Stimulated activated CD8-positive, alpha-beta memory T cell treated with anti-CD3 and anti-CD28 coated beads, Interleukin-7, amount 100 ng/mL, for 1 hour (primary cell): ENCODE measurements at places on chromosomes 7 and 10.

DNA sequence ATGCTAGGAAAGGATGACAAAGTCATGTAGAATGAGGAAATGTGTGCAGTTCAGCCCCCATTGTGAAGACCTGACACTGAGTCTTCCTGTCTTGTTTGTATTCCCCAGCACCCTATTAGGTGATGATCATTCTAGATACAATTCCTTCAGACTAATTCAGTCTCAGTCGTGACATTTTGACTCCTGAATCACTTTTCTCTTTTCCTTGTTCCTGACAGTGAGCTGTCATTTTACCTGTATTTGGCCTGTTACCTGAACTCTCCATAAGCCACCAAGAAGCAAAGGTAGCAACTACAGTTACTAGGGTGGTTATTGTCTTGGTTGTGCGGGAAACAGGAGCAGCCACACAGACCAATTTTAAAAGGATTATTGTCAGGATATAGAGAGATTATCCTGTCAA, 111.4 kb upstream of the TAC1 start:
- no peak for DNase-seq

DNA sequence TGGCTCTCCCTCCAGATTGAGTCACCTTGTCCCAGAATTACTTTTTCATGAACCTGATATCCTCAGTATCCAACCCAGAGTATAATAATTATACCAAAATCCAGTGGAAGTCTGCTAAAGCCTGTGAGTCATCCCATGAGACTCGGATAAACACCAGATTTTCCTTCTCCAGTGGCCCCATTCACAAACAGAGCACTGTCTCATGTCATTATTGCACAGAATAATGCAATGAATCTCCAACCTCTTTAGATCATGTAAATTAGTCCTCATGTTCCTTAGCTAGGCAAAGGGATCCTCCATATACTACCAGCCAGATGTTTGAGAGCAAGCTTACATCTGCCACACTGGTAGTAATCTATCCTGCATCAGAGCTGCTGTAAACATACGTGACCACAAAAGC, 89.0 kb downstream of the AMPH start:
- DNase-seq, result no peak

DNA sequence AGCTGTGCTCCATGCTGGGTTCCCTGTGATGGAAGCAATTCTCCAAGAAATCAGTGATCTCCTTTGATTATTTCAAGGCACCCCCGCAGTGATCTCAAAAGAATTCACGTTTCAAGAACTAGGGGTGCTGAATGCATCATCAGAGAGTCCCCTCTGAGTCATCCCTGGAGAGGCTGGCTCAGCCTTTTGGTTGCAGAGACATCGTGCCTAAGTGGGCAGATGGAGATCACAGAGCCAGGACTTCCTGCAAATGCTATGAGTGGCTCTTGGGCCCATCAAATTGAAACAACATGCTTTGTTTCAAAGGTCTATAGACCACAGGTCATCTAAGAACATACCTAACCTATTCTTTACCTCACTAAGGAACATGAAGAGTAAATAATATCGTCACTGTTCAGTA, 41.5 kb upstream of the PLEKHA1 start:
- DNase-seq, result no peak

DNA sequence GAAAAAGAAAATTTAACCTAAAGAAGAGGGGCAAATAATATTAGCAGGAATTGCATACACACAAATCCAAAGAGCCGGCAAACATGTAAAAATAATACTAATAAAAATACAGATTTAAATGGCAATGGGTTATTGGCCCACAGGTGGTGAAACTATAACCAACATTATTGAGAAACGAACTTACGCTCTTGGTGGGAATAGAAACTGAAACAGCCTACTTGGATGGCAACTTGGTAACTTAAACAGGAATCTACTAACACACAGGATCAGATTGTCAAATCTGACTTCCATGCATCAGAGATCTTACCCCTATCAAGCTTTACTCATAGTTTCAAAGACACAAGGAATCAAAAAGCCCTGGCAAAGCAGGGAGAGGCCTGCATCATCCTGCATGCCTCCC, 66.5 kb downstream of the ANLN start:
- no peak for DNase-seq

DNA sequence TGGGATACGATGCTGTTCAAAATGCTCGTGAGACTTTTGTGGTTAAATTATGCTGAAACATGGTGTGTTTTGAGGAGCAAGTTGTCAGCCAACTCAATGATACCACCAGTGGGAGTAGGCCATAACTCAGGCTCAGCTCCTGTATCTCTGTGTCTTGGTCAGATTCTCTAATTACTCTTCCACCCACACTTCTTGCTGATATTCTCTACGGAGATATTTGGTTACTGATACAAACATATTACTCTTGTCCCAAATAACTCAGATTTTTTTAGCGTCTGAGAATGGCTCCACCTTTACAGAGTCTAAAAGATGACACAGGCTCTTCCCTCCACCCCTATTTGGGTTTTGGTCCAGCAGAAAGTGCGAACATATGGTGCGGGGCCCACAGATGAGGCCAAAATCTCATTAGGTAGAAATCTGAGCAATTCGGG, 168.9 kb downstream of the PKD1L1 start:
- no peak for DNase-seq

DNA sequence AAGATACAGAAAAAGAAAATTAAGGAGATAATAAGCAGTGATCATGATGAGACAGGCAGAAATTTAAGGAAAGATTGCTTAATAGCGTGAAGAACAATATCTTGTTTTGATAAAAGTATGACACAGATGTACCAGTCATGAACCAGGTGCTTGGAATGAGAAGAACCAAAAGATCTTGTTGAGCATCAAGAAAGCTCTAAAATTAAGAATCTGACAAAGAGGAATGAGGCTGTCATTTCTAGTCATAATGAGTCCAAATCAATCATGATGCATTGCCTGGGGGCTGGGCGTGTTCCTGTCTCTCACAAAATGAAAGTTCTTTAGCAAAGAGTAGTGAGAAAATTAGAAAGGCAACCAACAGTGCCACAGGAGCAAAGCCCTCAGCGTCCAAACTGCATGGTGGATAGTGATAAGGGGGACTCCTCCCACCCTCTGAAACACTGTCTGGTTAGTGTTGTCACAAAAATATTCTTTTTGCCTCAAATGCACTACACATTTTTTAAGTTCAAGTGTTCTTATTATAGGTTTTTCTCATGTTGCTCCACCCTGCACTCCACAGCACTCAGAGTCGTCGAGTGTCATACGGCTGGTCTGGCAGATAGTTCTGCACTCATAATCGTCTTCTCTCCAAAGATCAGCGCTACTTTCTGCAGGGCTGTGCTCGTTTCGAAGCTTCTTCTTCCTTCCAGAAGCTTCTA, 439.6 kb downstream of the TNS3 start:
- no peak for DNase-seq

DNA sequence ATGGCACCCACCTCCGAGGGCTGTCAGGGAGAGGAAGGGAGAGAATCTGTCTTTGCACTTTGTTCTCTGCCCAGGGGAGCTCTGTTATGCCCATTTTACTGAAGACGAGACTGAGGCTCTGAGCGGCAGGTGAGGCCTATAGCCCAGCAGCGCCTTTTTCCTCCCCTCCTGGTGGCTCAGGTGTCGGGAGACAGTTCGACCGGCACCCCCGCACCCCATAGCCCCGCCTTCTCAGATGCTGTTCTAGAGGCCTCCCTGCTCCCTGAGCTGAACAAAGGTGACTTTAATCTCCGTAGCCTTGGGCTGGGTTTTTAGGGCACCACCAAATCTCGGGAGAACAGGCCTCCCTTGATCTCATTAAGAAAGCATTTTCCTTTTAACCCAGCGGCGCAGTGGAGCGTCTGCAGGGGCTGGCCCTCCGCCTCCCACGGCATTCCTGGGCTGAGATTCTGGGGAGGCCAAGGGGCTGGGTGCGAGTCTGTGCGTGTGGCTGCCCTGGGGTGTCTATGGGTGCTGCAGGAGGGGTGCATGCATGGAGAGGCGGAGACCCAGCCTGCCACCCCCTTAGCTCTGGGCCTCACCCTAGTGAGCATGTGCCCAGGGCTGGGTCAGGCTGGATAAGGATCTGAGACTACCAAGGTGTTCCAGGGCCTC, 3.3 kb downstream of the LFNG start:
- no peak for DNase-seq

DNA sequence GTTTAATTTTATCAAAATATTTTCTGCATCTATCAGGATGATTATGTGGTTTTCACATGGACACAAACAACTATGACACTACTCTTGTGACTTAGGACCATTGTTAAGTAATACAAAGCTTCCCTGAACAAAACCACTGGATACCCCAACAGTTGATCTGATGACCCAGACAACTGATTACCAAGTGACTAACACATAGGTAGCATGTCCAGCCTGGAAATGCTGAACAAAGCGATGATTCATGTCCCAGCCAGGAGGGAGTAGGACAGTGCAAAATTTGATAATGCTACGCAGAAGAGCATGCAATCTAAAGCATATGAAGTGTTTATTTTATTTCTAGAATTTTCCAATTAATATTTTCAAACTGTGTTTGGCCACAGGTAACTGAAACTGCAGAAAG, 8.9 kb upstream of the PNLIP start:
- DNase-seq, result no peak

DNA sequence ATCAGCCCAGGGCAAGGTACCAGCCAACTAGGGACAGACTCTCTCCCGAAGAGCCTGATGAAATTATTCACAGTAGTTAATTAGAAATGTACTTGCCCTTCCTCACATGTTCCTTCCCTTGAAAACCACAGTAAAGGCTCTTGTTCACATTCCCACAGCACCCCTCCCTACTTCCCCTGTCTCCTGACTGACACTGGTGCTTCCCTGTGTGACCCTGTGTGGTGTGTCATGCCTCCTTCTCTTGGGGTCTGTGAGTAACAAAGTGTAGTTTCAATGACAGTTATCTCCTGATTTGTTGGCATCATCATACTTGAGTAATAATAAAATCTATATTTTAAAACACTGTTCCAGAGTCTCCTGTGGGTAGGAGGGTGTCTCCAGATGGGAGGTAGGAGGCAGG, 209.7 kb downstream of the ABCA13 start:
- DNase-seq, result no peak

- no peak for DNase-seq
Observed at GRCh38 chr10:18233775-18234174, 93.6 kb downstream of the CACNB2 start.

DNA sequence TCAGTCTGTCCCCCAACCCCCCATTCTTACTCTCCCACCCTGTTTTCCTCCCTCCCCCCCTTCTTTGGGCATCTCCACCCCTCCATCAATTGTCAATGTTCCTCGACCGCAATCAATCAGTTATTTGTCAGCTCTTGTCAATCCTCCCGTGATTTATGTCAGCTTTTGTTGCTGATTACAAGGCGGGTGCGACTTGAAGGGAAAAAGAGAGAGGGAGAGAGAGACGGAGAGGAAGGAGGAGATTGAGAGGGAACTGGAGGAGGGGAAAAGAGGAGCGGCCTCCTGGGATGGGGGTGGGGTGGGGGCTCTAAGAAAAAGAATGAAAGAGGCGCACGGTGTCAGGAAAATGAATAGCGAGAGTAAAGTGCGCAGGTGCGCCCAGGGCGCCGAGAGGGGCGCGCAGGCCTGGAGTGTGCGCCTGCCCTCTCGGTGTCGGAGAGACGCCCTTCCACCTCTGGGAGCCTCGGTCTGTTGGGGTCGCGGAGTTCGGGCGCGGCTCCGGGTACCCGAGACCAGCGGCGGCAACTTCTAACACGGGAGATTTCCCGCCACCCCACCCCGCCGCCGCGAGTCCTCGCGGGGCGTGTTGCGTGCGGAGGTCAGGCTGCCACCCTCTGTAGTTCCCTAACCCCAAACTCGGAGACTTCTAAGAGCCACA, 1.1 kb upstream of the ZNF503 start:
- DNase-seq, result no peak

DNA sequence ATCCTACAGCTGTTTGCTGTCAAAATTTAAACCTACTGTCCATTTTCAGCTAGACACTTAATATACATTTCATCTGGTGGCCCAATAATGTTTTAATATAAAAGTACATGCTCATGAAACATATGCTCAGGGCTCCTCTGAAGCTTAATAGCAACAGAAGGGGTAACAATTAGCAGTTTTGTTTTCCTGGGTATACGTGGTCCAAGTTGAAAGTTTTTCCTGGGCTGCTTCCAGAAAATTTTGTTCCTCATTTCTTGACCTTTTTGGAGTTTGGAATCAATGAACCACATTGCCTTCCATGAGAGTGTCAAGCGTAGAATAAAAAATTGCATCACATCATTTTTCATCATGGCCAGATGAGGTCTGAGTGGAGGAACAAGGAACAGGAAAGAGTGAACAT, 537.3 kb upstream of the MGMT start:
- DNase-seq, result no peak

DNA sequence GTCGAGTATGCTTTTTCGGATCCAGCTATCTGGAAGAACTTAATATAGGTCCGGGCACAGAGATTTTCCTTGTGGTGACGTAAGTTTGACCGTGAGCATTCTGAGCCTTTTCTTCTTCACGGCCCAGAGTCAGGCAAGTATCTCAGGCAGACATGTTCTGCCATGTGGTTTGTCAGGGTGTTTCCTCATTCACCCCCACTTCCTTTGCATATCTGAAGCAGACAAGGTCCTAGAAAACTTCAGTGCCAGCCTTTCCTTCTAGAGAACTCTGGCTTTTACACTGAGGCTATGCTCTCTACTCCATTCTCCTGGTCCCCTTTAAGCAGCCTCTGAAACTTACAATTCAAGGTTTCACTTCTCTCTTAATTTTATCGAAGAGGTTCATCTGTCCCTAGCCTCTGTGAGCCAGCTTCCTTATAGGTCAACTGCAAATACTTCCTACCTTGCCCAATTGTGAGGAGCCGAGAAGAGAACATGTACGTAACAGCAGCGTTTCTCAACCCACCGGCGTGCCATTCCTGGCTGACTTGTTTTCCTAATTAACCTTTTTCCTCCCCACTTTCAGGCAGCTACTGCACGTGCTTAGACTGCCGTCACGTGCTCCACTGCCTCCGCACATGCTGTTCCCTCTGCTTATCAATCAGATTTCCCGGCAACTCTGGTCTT, 47.3 kb downstream of the CDCA7L start:
- no peak for DNase-seq

DNA sequence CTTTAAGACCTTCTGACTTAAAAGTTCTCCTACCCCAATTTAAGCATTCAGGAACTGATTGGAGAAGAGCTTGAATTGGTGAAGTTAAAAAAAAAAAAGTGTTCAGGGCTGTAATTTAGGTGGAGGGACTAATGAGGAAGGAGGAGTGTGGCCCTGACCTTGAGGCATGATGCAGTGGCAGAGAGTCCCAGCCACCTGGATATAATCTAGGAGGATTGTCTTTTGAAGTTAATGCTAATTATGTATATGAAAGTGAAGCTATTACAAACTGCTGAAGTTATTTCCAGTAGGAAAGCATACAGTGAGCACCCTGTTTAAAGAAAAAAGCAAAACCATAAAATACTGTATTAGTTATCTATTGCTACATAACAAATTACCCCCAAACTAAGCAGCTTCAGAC, 31.5 kb downstream of the ADD3 start:
- no peak for DNase-seq

DNA sequence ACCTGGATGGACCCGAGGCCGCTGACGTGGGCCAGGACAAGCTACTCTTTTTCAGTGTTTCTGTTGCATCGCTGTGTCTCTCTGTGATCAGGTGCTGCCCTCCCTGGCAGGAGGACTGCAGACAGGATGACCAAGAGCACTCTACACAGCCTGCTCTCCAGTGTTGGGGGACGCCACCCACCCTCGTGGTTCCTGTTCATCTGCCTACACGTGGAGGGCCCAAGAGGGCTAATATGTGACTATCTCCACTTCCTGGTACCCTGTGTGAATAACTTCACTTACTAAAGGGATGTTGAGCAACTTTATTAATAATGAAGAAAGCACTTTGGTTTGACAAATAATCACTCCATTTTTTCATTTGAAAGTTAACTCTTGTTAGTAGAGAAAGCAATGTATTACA, 101.3 kb downstream of the EGFR start:
- DNase-seq, result no peak

- DNase-seq, result no peak
Observed at GRCh38 chr7:108066486-108066885, 63.5 kb upstream of the LAMB1 start.
